DMS79 (cell line): ENCODE measurements at places on chromosomes 11 and 22.

DNA sequence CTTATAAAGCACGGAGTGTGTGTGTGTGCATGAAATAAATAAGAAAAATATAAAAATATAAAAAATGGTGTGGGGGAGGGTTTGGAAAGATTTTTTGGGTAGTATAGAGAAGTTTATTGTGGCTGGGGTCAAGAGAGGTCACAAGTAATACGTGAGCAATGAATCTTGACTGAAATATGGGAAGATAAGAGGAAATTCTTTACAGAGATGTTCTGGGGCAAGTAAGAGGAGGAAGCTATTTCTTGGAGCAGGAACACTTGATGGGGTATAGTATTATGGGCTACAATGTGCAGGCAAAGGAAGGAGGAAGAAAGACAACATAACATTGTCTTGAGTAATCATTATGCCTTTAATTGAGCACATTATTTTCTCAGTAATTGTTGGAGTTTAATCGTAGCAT lies 2.1 kb downstream of the HBD start:
- DNase-seq: no peak

GRCh38 chr11:13698132-13698531 lies 29.7 kb downstream of the FAR1 start:
- DNase-seq: no peak

DNA sequence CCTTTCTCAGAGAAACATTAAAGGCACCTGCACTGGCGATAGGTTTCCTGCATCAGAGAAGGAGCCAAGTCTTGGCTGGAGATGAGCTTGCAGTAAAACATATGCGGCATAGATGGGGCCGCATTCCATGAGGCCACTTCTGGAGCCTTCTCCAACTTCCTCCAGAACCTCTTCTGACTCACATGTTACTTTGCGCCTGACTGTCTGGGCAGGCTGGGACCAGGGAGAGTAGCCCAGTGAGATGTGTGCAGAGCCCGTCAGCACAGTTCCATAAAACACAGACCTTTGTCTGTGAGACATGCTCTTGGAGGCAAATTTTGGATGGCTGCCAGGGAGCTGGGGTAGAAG lies 55.4 kb upstream of the BID start:
- no peak for DNase-seq

DNA sequence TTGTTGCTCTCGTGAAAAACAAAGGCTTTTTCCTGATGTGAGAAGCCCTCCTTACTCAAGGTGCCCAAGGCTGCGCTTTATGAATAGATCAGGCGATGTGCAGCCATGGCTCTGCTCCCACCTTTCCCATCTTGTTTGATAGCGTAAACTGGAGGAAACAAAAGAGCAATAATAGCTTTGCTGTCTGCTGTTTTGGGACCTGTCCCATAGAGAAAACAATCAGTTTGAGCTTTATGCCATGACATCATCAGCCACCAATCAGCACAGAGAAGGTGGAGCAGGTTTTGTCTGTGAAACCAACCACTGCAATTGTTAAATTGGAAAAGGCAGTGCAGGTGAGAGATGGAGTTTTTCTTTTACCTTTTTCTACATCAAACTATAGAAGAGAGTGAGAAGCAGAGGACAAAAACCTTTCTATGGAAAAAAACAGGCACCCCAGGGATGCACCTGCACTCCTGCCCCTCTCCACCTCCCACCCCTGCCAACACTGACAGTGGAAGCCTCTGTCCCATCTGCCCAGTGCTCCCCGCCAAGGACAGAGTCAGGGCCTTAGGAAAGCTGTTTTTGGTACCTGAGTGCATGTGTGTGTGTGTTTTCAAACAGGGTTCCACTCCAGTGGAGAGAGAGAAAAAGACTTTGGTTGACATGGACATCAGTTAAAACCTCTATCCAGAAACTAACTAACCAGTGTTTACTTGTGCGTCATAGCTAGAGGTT lies 80.7 kb downstream of the MICAL3 start:
- no peak for DNase-seq

DNA sequence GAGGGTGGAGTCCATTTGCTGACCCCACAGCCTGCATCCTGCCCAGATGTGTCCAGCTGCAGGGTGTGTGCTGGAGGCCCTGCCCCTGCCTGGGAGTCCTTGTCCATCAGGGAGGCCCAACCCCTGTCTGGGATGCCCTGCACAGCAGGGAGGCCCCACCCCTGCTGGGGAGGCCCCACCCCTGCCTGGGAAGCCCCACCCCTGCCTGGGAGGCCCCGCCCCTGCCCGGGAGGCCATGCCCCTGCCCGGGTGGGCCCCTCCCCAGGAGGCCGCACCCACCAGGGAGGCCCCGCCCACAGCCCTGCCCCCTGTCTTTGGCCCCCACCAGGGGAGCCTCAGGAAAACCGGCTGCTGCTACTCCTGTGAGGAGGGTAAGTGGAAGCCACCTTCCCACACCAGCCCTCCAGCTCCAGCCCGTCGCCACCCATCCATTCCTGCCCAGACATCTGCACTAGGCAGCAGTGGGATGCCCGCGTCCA lies 37.2 kb downstream of the MUC5B start:
- DNase-seq: no peak

DNA sequence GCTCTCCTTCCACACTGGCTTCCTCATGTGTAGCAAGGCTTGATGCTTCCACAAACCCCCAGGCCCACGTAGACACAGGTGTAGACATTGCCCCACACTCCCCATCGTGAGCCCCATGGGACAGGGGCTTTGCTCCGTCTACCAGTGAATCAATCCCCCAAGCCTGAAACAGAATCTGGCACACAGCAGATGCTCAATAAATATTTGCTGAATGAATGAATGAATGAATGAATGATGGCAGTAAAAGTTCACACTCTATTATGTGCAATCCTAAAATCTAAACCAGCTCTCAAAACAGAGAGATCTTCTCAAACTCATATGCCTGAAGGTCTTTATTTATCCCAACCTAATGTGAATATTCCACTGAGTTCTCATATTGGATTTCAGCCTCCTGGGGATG lies 69.9 kb downstream of the MN1 start:
- no peak for DNase-seq

GRCh38 chr11:77223797-77224196 lies 77.7 kb downstream of the GDPD4 start:
- no peak for DNase-seq

DNA sequence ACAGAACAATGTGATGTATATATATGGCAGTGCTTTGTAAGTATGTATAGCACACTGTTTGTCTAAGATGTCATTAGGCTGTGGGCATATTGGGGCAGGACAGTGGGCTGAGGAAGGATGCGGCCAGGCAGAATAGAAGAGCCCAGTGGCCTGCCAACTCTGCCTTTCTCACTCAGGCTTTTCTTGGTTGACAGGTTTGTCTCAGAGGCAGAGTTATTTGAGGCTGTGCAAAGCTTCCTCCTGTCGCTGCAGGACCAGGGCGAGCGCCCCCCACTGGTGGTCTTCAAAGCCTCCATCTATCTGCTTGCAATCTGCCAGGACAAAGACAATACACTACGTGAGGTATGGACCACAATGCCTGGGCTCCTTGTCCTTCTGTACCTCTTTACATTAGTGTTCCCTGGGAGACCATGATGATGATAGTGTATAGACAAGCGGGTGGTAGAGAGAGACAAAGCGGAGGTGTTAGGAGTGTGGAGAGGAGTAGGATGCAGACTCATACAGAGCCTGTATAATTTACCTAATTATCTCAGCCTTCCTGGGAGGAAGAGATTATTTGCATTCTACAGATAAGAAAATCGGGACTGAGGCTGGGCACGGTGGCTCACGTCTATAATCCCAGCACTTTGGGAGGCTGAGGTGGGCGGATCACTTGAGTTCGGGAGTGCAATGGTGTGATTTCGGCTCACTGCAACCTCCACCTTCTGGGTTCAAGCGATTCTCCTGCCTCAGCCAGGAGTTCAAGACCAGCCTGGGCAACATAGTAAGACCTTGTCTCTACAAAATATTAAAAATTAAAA lies 37.3 kb upstream of the CCDC134 start:
- no peak for DNase-seq

DNA sequence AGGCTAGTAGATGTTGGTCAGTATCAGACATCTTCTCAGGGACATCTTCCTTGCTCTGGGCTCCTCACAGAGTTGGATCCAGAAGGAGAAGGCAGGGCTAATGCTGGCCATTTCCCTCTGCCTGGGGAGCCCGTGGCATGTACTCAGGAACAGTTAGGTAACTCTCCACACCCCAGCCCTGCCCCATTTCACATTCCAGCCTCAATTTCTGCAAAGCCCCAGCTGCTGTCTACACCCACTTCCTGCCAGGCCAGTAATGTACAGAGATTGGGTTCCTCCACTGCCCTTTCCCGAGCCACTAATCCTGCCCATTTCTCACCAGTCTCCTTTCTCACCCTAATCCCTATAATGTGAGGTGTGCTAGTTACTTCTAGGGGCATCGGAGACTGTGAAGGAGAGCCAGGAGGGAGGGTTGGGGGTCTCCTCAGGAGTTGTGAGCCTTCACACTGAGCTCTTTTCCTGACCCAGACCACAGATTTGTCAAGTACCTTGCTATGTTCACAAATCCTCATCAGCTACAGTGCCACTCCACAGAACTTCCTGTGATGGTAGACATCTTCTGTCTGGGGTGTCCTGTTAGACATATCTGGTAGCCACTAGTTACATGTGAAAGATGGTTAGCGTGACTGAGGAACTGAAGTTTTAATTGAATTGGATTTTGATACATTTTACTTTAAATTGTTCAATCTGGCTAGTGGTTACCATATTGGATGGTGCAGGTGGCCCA lies 1.3 kb upstream of the SEC14L3 start:
- DNase-seq: no peak

- no peak for DNase-seq
These were observed 111.7 kb downstream of the NECTIN1 start for GRCh38 chr11:119617340-119617713.

- no peak for DNase-seq
These were observed 18.5 kb downstream of the CD5 start for GRCh38 chr11:61120706-61121191.

DNA sequence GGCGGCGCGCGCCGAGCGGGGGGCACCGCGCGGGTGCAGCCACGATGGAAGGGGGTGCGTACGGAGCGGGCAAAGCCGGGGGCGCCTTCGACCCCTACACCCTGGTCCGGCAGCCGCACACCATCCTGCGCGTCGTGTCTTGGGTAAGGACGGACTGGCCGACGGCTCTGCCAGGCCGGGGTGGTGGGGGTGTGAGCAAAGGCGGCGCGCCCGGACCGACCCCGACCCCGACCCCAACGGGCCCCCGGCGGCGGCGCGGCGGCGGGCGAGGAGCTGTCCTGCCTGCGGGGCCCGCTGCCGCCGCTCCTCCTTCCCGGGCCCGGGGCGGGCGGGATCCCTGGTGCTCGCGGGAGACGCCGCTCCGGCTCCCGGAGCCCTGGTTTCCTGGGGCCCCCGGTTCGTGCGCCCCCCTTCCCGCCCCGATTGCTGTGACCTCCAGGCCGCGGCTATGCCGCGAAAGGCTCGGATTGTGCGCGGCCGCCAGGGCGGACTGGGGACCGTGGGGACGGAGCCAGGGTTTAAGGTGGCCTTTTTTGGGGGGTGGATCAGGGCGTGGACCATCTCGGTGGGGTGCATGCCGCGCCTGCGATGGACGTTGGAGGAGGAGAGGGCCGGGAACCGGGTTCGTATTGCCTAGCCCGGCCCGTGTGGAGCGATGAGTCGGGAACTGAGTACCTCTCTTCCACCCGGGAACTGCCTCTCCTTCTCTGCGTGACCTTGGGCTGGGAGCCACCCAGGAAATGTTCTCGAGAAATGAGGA lies at the start of gene SYNGR1:
SYNGR1 (plus strand) TSS at position 25 of the 760 bp plus-strand sequence; CDS start at position 45, 20 bp downstream.
- no peak for DNase-seq

- no peak for DNase-seq
These were observed 962.1 kb downstream of the NTM start for GRCh38 chr11:132332521-132332920.

DNA sequence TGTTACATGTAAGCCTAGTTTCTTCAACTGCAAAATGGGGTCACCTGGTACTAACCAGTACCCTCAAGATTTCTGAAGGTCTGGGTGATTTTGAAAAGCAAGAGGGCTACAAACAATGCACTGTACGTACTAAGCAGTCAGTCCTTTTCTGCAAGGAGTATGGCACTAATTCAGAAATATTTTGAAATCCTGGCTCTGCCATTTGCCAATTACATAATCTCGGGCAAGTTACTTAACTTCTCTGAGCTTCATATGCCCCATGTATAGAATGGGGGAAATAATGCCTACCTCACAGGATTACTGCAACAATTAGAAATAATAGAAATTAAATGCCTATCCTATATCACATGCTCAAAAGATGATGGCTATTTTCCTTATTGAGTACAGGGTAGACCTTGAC lies 60.7 kb upstream of the CCDC89 start:
- no peak for DNase-seq

- DNase-seq: no peak
These were observed 31.2 kb upstream of the ETS1 start for GRCh38 chr11:128618603-128619002.

GRCh38 chr11:1163911-1164735 lies 6.4 kb downstream of the MUC5AC start:
- DNase-seq: no peak

- DNase-seq: no peak
These were observed 6.2 kb downstream of the CEP57 start for GRCh38 chr11:95796501-95796900.

GRCh38 chr22:32809786-32810554 lies 8.5 kb downstream of the TIMP3 start:
- no peak for DNase-seq

DNA sequence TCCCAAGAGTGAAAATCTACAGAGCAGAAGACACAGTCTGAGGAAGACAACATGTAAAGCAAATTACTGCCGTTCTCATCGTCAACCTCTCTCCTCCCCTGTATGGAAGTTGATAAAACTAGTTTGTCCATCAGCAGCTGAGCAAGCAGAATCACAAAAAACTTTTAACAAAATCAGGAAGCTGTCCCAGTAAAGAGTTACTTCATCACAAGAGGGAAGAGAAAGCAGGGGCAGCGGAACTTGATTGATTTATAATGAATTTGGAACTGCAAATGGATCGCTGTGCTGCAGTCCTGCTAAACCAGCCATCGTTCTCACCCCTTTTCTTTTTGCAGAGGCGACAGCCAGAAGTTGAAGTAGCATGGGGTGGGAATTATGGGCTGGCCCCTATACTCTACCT lies 13.7 kb upstream of the UCP3 start:
- DNase-seq: no peak

DNA sequence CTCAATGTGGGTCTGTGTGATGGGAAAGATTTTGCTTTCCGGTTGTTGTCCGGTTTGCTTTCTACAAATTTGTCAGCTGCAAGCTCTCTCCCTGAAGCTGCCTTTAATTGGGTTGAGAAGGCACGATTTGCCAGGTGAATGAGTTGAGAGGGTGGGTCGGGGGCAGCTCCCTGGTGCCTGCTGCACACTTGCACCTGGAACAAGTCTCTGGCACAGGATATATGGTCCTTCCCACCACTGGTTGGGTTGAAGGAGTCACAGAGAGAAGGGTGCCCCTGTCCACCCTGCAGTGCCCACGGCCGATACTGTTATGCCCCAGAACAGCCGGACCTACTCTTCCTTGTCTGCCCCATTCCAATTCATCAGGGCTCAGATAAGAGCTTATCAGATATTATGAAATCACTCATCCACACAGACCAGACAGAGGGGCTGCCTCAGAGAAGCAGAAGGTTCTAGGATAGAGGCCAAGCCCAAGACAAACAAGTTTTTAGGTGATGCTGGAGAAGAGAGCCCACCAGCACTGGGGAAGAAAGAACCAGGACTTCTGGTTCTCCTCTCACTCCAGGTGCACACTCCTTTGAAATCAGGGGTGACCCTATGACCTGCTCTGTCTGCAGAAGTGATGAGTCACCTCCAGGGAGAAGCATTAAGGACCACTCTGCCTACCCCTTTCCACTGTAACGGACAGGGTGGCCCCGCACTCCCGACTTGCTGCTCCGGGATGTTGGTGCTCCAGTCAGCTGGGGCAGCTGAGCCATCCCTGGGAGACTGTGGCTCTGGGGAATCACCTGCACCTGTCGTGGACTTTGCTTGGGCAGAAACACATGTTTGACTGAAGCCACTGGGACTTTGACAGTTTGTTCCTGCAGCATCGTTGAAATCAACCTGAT lies 45.3 kb downstream of the RTL6 start:
- no peak for DNase-seq
